ENCODE measurements at places on chromosomes 12 and 14. TPM values are rescaled to one million over a fixed set of nuclear protein-coding genes. Genes with fewer than 3 reads are reported as not detected.

DNA sequence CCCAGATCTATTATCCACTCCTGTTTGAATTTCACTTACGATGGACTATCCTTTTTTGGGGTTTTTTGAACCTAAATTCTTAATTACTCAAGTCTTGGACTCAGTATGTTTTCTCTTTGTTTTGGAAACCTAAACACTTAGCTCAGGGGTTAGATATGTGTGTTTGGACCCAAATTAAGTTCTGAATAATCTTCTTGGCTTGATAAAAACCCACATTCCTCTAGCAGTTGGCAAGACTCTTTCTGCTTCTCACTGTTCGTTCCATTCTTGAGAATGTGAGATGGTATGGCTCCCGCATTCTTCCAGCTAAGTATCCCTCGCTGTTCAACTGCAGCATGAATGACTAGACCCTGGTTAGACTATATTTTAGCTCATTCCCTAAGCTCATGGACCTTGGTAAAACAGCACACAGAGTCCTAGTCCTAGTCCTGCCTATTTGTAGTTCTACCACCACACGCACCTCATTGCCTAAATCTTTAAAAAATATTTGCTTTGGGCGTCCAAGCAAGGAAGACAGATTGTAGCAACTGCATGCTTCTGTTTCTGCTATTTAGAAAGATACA is 860.0 kb downstream of the RPS29 start:
- no peak for DNase-seq

GRCh38 chr12:59077575-59078426 is 157.5 kb upstream of the LRIG3 start:
- no peak for DNase-seq

DNA sequence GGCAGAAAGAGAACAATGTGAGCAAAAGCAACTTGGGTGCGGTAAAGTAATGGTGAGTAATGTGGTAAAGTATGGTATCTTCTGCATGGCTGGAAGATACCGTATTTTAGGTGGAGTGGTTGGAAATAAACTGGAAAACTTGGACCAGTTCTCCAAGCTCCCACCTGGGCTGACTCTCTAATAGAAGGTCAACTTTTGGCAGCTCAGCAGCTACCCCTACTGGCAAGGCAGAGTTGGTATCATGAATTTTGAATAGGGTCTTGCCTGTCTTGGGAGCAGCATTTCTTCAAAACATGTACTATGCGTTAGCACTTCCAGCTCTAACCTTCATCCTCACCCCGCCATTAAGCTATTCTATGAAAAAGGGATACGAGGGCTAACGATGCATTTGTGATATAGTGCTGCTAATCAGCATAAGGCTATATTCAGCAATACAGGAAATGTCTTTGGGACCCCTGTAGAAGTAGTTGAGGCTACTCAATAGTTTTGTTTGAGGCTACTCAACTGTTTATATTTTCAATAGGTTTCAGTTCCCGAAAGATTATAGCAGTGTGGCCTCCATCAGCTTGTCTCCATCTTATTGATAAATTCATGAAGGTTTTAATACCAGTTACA is 276.3 kb upstream of the FAR2 start:
- DNase-seq = no peak

- no peak for DNase-seq
Measured at GRCh38 chr14:85418721-85419120, 111.2 kb upstream of the FLRT2 start.

- no peak for DNase-seq
Measured at GRCh38 chr14:93946104-93946503, 19.0 kb downstream of the FAM181A start.

- no peak for DNase-seq
Measured at GRCh38 chr14:99339551-99339950, 67.6 kb upstream of the BCL11B start.

DNA sequence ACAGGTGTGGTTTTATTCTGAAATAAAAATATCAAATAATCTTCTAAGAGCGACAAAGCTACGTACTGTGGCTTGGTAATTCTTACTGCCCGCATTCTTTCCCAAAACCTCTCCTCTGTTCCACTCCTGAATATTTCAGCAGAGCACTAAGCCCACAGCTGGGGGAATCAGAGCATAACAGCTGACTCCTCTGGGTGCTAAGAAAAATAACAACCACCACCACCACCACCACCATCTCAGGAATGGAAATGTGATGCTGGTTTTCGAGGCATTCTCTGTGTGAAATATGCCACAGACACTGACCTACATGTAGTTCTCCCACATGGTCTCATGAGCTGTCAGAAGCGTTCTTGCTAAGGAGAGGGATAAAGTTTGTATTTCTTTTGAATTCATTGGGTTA is 183.7 kb downstream of the BMP4 start:
- DNase-seq = no peak

DNA sequence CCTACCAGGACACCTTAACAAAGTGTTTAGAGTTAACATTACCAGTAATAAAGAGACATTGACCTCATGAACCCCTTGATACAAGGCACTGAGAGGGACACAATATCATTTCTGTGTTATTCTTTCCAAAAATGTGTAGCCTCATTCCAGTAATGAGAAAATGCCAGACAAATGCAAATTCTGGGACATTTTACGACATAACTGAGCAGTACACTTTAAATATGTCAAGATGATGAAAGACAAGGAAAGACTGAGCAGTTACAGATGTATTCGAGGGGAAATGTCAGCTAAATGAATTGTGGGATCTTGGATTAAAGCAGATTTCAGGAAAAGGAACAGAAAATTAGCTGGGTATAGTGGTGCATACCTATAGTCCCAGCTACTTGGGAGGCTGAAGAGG is 255.6 kb downstream of the ERC1 start:
- DNase-seq = no peak

DNA sequence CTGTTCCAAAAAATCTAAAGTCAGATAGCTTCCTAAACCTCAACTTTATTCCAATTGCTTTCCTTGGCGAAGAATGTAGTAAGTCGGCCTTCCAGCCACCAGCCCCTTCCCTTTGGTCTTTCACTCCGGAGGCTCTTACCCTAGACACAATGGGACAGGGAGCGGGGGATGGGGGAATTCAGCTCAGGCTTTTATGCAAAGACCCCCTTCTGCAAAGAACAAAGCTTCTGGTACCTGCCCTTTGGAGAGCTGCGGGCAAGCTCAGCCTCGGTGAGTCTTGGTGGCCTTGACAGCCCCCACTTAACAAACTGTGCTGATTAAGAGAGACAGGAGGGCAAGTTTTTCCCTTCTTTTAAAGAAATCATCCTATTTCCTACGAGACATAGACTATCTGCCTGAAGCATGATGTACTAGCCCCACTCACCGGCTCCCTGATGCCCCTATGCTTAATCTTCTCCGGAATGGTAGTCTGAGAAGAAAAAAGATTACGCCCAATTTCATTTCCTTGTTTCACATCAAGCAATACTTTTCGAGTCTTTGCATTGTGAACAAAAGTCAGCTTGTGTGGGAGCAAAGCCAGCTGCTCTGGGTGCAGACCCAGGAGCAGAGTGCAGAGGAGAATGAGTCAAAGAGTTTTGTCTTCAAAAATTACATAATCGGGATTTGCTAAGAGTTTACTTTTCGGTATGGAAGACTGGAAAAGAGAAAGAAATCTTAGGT is 1.5 kb upstream of the NANOG start:
- no peak for DNase-seq

DNA sequence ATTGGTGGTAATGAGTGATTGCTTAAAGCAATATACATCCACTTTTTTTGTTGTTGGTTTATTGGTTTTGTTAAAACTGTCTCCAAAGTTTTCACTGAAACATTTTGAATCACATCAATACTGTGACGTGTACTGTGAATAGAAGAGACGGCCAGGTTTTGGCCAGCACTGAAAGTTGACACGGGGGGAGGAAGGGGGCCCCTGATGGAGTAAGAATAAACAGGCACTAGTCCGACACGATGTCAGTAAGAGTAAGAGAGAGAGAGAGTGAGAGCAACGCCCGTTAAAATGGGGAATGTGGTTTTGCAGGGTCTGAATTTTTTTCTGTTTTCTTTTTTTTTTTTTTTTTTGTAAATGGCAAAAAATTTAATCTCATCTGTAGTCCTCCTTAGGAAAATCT is 14.7 kb downstream of the PEBP1 start:
- no peak for DNase-seq

- DNase-seq = no peak
Measured at GRCh38 chr14:90288651-90289355, 32.5 kb downstream of the PSMC1 start.

DNA sequence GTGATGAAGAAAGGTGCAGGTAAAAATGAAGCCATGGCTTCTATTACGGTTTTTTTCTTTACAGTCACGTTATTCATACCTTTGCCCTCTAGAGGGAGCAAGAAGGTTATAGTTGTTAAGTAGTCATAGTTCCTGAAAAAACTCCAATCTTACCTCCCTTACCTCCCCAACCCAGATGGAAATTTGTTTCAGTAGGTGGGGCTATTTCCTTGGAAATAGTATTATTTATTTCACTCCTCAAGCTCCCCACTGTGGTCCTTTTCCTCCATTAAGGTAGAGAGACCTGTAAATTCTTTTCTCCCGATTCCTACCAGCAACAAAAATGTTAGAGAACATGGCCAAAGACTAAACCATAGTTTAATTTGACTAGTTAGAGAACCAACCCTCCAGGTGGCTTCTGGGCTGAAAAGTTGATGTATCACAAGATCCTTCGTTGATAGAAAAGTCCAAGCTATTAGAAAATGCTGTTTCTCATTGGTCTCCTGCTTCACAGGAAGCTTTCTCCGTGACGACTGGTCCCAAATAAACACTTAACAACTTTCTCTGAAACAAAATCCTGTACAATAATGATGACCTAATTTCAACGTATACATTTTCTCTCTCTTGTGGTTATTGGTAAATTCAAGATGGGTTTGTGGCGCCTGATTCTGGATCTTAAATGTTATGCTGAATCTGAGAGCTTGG is 43.5 kb downstream of the TMX1 start:
- DNase-seq = no peak

- DNase-seq = no peak
Measured at GRCh38 chr12:123591702-123592481, 7.5 kb downstream of the TMED2 start.

GRCh38 chr12:100656141-100656540 is 82.7 kb downstream of the GAS2L3 start:
- DNase-seq = no peak

GRCh38 chr12:80064269-80064668 is 35.1 kb upstream of the OTOGL start:
- no peak for DNase-seq

COL2A1 gene
- total RNA-seq = not detected

LTB4R gene
- 14.1 TPM for total RNA-seq

PTPN6 gene
- total RNA-seq = 209 TPM

SPIC gene
- total RNA-seq = not detected
